ENCODE measurements at places on chromosomes 12 and 14.

- DNase-seq, result peak; percentile 80
These were observed 29.1 kb downstream of the SH2B3 start for GRCh38 chr12:111434680-111435338.

GRCh38 chr12:109987615-109988014 lies 8.6 kb downstream of the GIT2 start:
- no peak for DNase-seq

- DNase-seq, result no peak
These were observed 813.0 kb downstream of the NRXN3 start for GRCh38 chr14:78983126-78983525.

DNA sequence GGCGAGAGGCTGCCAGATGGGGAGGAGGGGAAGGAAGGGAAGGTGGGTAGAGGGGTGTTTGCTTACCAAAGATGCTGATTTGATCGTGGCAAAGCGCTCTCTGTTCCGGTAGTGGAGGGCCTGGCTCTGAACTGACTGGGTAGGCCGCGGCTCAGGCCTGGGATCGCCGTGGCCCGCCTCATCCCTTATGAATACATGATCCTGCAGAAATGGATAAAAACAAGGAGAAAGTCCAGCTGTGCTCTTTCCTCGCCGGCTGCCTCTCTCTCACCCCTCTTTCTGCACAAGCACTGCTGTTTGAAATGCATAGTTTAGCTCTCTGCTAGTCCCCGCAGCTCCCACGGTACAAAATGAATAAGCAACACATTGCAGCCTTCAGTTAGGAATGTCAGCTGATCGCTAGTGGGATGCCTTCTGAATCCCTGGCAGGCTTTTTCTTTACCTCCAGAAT lies 53.8 kb downstream of the PEBP1 start:
- DNase-seq, result no peak

- no peak for DNase-seq
These were observed 155.0 kb upstream of the TMEM132C start for GRCh38 chr12:128111951-128112350.

- DNase-seq, result peak; percentile 97
These were observed 781 bp downstream of the NPAS3 start for GRCh38 chr14:32939254-32940065.

- no peak for DNase-seq
These were observed 185.0 kb upstream of the NRXN3 start for GRCh38 chr14:77985211-77985615.

- no peak for DNase-seq
These were observed 96.1 kb downstream of the ZFC3H1 start for GRCh38 chr12:71567537-71567936.

GRCh38 chr12:1844661-1845409 lies 24.5 kb downstream of the LRTM2 start:
- no peak for DNase-seq

DNA sequence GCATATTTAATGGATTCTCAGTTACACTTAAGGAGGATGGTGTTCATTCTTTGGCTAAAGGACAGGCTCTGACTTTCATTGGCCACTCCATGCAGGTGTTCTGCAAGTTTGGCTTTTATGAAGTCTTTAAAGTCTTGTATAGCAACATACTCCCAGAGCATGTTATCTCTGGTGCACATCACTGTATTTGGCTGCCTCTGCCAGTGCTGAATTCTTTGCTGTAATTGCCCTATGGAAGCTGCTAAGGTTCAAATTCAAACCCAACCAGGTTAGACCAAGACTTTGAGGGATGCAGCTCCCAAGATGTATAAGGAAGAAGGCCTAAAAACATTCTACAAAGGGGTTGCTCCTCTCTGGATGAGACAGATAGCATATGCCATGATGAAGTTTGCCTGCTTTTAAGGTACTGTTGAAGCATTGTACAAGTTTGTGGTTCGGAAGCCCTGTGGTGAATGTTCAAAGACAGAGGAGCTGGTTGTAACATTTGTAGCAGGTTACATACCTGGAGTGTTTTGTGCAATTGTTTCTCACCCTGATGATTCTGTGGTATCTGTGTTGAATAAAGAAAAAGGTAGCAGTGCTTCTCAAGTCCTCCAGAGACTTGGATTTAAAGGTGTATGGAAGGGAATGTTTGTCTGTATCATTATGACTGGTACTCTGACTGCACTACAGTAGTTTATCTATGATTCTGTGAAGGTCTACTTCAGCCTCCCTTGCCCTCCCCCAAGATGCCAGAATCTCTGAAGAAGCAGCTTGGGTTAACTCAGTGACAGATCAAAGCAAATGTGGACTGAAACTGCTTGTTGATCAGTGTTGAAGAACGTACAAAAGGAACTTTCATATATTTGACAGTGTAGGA lies 19.4 kb downstream of the TMEM116 start:
- DNase-seq, result no peak

GRCh38 chr12:85076688-85077430 lies 40.7 kb downstream of the LRRIQ1 start:
- peak; percentile 66 for DNase-seq

DNA sequence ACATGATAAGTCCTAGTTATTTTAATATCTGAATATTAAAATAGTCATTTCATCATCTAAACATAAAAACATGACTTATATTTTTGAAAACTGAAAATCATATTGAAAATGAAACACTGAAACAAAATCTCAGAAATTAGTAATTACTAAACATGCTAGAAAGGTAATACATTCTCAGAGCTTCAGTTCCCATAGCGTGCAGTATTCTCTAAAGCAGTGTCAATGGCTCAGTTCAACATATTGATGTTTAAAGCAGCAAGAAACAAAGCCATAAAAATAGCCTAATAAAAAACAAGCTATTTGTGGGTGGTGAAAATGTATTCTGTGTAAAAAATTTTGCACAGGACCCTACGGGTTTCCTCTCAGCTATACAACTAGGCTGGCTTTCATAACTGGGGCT lies 1337.4 kb downstream of the FSCB start:
- no peak for DNase-seq

DNA sequence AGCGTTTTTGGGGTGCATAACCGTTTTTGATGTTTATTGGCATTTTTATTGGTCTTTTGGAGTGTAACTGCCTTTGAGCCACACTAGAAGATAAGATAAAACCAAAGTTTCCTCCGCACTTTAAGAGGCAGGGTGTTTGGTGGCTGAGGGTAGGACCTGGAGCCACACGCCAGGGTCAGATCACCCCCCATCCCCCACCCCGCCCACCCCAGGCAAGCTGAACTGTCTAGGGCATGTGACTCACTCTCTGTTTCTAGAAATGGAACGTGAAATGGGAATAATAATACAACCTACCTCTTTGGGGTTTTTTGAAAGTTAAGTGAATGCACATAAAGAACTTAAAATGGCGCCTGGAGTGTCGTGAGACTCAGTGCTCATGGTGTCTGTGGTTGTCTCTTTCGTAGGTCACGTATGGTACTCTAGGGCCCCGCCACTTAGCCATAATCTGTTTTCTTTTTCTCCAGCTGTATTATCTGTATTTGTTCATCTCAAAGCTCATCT lies 56.0 kb downstream of the PPP2R5C start:
- no peak for DNase-seq

DNA sequence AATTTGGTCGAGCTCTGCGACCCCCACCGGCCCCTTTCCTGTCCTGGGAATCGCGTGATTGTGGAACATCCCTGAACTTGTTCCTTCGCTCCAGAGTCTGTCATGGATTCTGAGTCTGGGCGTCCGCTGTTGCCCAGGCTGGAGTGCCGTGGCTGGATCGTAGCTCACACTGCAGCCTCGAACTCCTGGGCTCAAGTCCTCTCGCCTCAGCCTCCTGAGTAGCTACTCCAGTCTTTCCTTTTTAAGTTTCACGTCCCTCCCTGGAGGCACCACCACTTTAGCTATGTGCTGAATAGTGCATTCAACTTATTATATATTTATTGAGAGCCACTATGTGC lies 698 bp downstream of the ACOT6 start:
- no peak for DNase-seq

GRCh38 chr14:103298620-103299019 lies 35.4 kb upstream of the EIF5 start:
- no peak for DNase-seq

- DNase-seq, result no peak
These were observed 2.4 kb downstream of the WASHC3 start for GRCh38 chr12:102059343-102059742.

DNA sequence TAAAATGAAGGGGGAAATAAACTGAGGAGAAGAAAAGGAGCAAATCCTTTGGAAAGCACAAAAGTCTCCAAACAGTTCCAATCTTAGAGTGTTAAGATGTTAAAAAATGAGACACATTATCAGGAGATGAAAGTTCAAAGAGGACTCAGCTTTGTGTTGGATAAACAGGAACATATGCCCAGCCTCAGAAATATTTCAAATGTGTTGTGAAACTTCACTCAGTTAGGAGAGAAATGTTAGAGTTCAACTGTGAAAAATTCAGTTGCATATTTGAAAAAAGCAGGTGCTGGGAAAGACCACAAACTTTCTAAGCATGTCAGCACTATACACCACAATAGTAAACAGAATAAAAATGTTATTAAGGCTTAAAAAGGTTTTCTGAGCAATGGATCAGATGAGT lies 136.8 kb upstream of the PRKD1 start:
- DNase-seq, result no peak

DNA sequence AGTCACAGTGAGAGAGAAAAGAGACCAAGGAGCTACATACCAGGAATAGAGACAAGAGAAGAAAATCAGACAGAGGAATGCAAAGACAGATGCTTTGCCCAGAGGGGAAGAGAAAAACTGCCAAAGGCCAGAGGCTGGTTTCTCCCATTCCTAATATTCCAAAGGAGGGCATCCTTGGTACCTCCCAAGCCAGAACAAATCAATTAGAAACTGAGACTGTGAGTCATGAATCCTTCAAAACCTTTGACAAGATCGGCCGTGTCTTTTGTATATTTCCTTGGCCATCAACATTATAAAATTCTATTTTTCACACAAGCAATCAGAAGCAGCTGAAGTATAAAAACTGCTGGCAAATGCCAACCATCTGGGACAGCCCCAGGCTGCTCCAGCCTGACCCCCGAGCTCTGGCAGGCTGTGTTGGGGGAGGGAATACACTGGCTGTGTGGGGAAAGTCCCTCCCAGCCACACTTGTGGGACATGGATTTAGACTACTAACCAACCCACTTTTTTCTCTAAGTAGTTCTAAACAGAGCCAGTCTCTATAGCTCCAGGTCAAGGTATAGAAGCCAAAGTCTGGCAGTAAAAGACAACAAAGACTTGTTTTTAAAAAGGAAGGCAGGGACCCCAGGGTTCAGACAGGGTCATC lies 13.7 kb downstream of the POMT2 start:
- no peak for DNase-seq

DNA sequence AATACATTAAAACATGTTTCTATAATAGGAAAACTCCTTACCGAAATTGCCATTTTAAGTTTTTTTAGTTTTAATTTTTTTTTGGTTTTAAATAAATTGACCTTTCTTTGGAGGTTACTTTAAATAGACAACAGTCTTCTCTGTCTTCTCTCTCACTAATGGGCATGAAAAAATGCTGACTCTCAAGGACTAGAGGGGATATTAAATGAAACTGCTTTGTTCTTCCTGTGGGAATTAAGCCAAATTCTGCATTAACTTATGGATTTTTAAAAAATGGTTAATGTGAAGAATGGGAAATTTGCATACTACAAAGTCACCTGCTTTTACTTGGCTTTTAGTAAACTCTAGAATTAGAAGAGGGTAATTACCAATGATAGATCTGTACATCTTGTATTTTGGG lies 378.9 kb downstream of the TMTC2 start:
- DNase-seq, result no peak

DNA sequence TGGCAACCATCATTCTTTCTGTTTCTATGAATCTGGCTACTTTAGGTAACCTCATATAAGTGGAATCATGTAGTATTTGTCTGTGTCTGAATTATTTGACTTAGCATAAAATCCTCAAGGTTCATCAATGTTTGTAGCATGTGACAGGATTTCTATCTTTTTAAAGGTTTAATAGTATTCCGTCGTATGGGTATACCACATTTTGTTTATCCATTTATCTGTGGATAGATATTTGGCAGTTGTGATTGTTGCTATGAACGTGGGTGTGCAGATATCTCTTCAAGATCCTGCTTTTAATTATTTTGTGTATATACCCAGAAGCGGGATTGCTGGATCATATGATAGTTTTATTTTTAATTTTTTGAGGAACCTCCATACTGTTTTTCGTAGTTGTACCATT lies 421.7 kb downstream of the PCNX1 start:
- no peak for DNase-seq

GRCh38 chr14:24353559-24354481 lies 14.0 kb upstream of the RIPK3 start:
- no peak for DNase-seq

- no peak for DNase-seq
These were observed 49.9 kb downstream of the CATSPERB start for GRCh38 chr14:91681893-91682563.

Measured in NCI-H2029 treated with DMSO at 0.1 percent for 48 hours (cell line).